ENCODE measurements at places on chromosomes 2 and 18.

- no peak for DNase-seq
Observed at GRCh38 chr2:143936848-143937722, 582.8 kb downstream of the ZEB2 start.

GRCh38 chr2:19775838-19776237 lies 125.9 kb downstream of the TTC32 start:
- no peak for DNase-seq

DNA sequence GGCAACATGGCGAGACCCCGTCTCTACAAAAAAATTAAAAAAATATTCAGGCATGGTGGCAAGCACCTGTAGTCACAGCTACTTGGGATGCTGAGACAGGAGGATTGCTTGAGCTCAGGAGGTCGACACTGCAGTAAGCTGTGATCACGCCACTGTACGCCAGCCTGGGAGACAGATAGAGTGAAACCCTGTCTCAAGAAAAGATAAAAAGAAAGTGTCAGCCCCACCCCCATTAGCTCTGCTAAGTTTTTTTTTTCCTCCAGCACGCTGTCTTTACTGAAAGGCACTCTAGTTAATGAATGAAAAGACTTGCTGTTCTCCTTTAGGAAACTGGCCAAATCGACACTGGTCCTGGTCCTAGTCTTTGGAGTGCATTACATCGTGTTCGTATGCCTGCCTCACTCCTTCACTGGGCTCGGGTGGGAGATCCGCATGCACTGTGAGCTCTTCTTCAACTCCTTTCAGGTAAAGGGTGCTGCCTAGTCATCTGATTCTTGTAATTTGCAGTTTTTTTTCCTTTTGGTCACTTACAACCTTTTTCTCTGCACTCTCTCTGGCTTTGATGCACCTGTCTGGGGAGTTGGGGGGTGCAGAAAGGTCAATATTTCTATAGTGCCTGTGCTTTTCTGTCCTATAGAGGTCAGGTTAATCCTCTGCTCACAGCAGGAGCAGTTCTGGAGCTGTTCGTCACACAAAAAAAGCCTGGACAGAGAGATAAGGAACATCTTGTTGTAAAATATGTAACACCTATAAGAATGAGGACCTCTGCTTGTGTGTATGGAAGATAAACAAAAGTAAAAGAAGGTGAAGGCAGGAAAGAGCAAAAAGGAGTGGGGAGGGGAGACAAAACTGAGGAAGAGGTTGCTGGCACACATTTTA lies 82.3 kb downstream of the PTH2R start:
- no peak for DNase-seq

DNA sequence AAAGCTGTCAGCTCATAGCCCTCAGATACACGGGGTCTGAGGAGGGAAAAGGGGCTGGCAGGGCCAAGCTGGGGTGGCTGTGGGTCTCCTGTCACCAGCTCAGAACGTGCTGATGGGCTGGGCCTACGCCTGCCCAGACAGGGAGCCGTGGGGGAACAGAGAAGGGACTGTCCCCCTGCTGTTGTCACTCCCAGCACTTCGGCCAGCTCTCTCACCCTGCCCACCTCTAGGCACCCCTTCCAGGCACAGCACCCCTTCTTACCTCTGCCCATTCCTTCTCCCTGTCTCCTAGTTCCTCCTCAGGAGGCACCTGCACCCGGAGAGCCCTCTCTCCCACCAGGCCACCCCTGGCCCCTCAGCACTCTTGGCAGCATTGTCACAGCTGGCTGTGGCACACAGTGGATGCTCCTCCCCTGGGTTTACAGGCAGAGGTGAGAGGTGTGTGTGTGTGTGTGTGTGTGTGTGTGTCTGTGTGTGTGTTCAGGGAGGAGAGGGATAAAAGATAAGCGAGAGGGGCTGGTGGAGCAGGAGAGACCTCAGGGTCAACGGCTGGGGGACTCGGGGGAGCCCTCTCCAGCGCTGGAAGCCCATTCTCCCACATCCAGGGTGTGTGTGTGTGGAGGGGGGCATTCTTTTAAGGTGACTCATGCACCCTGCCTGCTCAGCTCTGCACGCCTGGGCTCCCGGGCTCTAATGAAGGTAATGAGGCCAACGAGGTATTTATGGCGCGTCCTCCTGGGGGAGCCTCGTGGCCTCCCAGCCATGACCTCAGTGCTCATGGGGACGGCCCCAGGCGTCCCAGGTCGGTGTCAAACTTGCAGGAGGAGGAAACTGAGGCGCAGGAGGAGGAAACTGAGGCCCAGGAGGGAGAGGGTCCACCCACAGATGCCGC lies 66.1 kb upstream of the SMAD7 start:
- DNase-seq, result no peak

- no peak for DNase-seq
Observed at GRCh38 chr2:217551252-217551899, 451.4 kb downstream of the TNS1 start.

DNA sequence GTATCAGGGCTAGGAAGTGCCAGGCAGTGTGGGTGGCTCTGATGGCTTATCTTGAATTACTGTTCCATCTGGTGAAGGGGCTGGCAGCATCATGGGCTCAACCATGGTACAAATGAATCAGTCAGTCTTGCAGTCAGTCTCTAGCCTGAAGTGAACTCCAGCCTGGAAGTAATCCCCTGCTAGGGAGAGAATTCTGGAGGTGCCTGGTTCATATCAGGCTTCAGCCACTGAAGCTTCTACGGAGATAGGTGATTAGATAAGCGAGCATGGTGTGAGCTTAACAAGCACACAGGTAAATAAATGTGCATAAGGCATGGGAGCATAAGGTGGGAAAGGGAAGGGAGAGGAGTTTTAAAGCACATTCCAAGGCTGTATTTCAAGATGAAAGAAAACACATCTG lies 541.7 kb downstream of the MBD2 start:
- DNase-seq, result no peak

DNA sequence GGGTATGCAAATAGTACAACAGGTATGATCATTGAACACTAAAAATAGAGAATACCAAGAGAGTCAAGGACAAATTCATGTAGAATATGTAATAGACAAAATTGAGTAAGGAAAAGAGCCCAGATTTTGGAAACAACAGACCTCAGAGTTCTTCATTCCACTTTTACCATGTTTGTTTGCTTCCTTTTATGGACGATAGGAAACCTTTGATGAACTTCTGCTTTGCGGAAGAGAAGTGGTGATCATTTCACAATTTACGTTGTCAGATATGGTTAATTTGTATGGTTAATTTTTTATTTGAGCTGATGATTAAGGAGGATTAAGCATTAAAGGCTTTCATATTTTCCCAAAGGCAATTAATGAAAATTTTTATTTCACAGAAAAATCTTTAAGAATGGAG lies 16.3 kb downstream of the MARCHF7 start:
- DNase-seq, result no peak

GRCh38 chr2:19810637-19811036 lies 91.1 kb downstream of the TTC32 start:
- no peak for DNase-seq

- no peak for DNase-seq
Observed at GRCh38 chr2:207285473-207285815, 119.7 kb upstream of the KLF7 start.

- DNase-seq, result no peak
Observed at GRCh38 chr2:207898354-207898695, 127.0 kb downstream of the PLEKHM3 start.

DNA sequence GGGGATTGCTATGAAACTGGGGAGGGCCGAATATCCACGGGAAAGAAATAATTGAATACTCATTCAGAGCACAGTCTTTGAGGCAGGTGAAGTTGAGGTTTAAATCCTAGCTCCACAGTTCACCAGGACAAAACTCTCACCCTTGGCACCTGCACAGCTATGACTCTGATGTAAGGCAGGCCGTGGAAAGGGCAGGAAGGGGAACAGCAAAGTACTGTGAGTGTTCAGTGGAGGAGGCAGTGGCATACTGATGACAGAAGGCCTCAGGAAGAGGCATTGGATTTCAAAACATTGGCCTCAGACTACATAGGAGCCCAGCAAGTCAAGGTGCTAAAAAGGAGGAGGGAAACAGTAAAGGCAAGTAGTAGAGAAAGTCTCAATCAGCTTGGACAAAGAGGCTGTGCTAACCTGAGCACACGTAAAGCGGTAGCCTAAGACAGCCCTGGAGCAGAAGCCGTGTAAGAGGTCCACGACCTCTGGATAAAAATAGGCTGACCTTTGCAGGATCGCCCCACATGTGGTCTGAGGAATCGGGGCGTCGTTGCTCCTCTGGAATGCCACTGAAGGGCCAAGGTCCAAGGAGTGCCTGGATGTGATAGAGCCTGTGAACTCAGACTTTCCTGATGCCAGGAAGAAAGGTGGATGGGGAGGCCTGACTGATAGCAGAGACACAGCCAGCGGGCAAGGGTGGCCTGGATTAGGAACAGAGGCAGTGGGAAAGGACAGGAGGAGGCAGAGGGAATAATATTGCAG lies 243.6 kb downstream of the PID1 start:
- no peak for DNase-seq

DNA sequence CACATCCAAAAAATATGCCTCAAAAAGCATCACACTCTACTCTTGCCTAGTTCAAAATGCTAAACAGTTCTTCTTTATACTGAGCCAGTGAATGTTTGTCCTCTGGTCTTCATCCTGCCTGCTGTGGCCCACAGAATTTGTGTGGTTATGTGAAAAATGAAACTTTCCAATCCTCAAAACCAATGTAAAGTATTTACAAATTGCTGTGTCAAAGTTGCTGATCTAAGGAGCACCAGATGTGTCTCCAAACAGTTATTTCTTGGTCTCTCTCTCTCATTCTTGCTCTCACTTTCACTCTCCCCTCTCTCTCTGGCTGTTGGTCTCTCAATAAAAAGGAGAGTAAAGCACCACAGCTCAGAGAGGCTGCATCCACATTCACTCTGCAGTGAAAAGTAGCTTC lies 23.0 kb downstream of the EPHA4 start:
- DNase-seq, result no peak

GRCh38 chr2:145702305-145702704 lies 1182.4 kb upstream of the ZEB2 start:
- no peak for DNase-seq

- DNase-seq, result no peak
Observed at GRCh38 chr2:52135235-52135634, 1103.3 kb upstream of the NRXN1 start.

DNA sequence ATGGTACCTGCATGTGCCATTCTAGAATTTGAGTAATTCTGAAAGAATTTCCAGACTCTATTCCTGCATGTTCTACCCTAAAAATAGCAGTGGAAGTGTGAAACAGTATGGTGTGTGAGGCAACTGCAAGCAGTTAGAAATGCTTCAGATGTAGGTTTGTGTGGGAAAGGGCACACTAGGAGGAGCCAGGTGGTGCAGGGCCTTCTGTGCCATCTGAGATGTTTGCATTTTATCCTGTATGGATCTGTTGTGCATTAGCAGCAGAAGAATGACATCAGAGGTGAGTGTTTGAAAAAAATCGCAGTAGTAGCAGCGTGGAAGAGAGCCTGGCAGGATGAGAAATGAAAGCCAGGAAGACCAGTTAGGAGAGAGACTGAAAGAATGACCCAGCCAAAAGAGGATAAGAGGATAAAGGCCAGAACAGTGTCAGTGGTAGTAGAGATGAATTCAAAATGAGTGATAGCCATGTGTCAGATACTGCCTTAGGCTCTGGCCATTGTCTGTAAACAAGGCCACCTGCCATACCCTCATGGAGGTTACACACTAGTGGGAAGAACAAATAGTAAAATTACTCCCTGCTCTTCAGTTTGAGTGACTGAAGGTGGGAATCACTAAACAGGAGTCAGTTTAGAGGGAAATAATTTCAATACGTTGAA lies 142.2 kb downstream of the PKP4 start:
- no peak for DNase-seq

DNA sequence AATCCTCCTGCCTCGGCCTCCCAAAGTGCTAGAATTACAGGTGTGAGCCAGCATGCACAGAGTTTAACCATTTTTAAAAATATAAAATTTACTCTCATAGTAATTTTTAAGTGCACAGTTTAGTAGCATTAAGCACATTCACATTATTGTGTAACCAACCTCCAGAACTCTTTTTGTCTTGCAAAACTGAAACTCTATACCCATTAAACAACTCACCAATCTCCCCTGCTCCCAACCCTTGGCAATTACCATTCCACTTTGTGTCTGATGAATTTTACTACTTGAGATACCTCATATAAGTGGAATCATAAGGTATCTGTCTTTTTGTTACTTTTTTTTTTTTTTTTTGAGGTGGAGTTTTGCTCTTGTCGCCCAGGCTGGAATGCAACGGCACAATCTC lies 112.5 kb downstream of the BMPR2 start:
- DNase-seq, result no peak

DNA sequence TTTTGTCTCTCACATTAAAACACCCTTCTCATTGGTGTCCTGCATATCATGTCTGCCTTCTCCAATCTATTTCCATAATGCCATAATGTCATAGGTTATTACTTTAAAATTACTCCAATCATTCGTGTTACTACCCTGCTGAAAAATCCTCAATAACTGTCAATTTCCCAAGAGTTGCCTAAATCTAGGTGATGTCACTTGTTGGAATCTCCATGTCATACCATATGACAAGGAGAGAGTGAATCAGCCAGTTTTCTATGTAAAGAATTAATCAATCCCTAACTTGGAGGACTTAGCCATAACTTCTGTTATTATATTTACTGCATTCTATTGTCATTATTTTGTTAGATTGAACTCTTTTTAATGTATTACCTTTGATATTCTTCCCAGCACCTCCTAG lies 62.5 kb downstream of the PHLPP1 start:
- no peak for DNase-seq

DNA sequence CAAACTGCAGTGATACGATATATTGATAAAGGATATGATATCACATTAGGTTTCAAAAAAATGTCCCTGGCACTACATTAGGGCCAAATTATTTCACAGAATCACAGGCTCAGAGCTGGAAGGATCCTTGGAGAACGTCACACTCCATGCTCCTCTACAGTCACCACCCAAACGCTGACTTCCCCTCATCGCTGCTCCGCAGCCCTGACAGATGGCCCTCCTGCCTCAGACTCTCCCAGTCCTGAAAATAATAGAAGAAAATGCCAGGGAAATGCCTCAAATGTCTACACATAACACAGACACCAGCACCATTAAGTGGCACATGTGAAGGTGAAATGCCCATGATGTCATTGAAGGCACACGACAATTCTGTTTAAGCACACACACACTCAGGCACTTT lies 72.0 kb downstream of the ZNF521 start:
- DNase-seq, result no peak

DNA sequence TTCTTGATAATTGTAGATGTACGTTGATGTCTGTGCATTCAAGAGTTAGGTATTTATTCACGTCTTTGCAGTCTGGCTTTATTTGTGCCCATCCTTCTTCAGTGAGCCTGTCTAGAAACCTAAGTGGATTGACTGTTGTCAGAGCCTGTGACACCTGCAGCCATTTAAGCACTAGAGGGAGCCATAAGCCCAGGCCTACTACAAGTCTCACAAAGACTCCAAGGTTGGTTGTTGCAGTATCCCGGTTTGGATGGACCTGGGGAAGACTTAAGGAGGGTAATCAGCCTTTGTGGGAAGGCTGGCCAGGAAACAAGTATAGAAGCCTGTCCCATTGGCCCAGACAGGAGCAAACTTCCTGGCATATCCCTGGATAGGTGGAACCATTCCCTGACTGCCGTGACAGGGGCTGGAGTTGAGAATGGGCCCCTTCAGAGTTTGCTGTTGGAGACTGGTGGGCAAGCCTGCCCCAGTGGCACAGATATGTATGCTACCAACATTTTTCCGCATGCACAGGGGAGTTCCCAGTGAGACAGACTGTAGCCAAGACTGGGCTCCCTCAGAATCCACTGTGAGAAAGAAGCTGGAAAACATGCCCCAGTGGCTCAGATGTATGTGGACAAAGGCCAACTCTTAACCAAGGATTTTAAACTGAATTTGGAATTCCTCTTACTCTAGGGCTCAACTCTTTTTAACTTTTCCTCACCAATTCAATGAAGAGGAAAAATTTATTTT lies 9.3 kb upstream of the LRRC30 start:
- no peak for DNase-seq
